ENCODE measurements at places on chromosomes 13 and 19. TPM values are rescaled to one million over a fixed set of nuclear protein-coding genes. Genes with fewer than 3 reads are reported as not detected.

DNA sequence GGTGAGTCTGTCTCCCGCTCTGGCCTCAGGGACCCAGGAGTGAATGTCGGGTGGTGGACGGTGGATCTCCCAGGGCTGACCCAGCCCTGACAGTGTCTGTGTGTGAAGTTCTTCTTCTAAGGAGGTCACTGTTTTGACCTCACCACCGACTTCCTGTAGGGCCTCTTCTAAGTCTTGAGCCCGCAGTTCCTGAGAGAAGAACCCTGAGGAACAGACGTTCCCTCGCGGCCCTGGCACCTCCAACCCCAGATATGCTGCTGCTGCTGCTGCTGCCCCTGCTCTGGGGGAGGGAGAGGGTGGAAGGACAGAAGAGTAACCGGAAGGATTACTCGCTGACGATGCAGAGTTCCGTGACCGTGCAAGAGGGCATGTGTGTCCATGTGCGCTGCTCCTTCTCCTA, at the start of gene SIGLEC7:
TSS of gene SIGLEC7 (plus strand) at position 183 of the 400 bp plus-strand sequence. CDS start at position 252, 69 bp downstream.
- DNase-seq = no peak

DNA sequence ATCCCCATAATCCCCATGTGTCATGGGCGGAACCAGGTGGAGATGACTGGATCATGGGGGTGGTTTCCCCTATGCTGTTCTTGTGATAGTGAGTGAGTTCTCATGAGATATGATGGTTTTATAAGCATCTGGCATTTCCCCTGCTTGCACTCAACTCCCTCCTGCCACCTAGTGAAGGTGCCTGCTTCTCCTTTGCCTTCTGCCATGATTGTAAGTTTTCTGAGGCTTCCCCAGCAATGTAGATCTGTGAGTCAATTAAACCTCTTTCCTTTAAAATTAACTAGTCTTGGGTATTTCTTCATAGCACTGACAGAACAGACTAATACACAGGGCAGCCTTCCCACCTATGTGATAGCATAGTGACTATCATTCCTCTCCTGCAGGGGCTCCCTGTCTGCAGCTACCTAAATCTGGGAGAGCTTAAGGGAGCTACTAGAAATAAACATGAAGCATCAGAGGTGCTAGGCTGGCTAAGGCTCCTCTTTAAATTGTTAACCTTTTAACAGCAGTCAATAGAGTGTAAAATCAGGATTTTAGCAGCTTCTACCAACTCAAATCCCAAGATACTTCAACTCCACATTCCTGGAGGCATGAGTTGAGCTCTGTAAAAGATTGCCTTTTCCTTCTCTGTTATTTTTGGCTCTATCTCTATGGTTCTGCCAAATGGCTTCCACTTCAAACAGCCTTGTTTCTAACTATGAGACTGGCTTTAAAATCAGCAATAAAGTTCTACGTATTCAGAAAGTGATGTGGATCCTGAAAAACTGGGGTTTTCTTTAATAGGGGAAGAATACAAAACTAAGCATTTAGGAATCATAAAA, 112.3 kb downstream of the VWA8 start:
- no peak for DNase-seq

GRCh38 chr13:24096659-24097058, 63.9 kb upstream of the SPATA13 start:
- DNase-seq = no peak

- no peak for DNase-seq
These were observed 82.6 kb downstream of the GADD45B start for GRCh38 chr19:2558543-2558942.

DNA sequence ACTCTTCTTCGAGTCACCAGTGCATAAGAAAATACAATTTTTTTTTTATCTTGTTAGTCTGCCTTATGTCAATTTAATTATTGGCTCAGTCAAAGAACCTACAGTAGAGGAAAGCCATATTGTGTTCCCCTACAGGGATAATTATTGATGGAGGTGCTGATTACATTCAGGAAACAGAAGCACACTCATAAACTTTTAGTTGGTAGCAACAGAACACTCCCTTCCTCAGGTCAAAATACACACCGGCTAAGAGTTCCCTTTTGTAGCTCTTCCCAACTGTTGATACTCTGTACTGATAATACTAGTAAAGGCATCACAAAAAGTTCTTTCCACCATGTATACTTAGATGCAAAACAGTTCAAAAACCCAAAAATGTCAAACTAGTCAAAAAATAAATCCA, 18.4 kb downstream of the FOXO1 start:
- DNase-seq = no peak

GRCh38 chr13:110244071-110244830, 62.7 kb downstream of the COL4A1 start:
- DNase-seq = no peak

DNA sequence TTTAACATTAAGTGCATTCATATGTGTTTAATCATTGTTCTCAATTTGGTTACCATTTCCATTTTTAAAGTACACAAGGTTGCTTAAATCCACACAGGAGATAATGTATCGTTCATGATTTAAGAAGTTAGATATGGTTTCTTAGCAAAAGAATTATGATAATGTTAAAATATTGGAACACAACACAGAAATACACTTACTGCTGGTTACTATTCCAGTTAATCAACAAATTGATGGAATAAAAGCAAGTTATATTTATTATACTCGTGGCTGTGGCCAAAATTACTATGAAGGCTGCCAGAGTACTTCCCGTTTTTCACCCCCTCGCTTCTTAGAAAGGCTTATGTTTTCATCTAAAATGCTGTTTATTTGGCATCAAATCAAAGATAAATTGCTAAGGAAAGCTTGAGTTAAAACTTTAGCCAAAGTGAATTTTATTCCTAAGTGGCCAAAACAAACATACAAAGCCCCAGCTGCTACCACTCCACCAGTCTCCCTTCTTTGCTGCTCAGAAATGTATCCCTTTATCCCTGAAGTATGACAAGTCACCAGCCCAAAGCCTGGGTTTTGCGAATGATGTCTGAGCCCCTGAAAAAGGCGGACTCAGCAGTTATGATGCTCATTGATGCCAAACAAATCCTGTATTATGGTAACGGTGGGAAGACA, 27.7 kb downstream of the LCP1 start:
- no peak for DNase-seq

- DNase-seq = no peak
These were observed 53.6 kb downstream of the NDFIP2 start for GRCh38 chr13:79534596-79534995.

GRCh38 chr13:33323801-33324510, 38.4 kb upstream of the STARD13 start:
- no peak for DNase-seq

DNA sequence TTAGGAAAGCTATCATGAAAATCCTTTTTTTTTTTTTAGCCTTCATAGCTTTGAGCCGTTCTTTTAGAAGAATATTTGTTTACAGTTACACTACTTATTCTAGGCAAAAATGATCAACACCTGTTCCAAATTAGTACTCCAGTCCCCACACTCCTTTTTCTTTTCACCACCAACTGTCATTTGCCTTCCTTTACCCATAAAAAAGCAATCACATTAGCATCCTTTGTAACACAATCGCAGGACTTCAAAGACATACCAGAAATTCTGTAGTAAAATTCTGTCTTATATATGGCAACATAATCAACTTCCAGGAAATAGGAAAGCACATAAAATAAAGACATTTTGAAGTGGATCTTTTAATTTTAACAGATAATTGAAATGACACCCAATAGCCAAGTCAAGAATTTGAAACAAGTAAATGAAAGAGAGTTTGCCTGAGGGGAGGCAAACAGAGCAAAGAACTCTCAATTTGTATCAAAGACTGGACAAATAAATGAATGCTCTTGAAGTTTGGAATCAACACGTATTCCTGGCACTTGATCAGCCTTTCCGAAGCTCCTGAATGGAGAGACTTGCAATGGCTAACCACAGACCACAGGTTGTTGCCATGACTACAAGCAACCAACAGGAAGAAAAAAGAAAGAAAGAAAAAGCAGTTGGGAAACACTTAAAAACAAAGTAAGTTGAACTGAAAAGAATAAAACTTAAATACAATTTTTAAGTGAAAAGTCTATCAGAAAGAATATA, 206.8 kb downstream of the PCDH9 start:
- DNase-seq = peak; percentile 96

DNA sequence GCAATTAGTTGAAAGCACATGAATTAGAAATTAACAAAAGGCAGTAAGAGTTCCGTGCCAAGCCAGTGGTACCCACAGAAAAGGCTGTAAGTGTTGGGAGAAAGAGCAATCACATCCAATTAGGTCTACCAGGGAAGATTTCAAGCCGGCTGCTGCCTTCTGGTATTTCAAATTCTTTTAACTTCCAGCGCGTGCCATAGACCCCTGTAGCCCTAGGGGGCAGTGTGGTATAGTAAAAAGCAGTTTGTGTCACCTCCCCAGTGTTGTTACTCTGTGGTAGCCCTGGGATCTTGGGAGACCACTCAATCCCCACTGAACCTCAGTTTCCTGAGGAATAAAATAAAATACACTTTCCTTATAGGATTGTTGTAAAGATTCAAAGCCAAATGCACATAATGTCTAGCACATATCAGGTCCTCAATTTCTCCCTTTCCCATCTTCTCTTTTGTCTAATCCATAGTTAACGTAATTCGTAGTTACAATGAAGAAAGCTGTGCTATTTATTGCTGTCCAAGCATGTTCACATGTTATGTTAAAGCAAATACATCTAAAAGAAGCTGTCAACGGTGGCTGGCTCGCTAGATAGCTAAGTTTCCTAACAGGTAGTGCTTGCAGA, 230.2 kb downstream of the TDRD3 start:
- no peak for DNase-seq

- DNase-seq = peak; percentile 52
These were observed 8.2 kb upstream of the SUCLA2 start for GRCh38 chr13:48009284-48009683.

- DNase-seq = no peak
These were observed 210.9 kb downstream of the NALCN start for GRCh38 chr13:101205408-101205807.

GRCh38 chr13:104286566-104287290, 1220.5 kb upstream of the SLC10A2 start:
- peak; percentile 14 for DNase-seq

DNA sequence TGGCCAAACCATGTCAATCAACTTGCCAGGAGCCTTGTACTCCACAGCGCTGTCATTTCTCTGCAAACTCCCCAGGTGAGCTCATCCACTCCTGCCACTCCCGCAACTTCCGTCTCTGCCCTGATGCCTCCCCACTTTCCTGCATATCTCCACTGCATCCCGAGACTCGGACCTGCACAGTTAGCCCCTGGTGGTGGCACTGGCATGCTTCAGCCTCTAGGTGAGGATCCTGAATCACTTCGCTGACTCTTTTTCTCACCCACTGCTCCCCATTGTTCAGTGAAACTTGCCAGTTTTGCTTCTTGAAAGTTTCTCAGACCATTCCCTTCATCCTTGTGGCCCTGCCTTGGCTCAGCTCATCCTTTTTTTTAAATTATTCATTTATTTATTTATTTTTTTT, 3.4 kb upstream of the CTU1 start:
- no peak for DNase-seq

- DNase-seq = no peak
These were observed 9.6 kb downstream of the CD37 start for GRCh38 chr19:49344505-49345423.

GRCh38 chr19:38047641-38048040, 140.6 kb downstream of the SIPA1L3 start:
- DNase-seq = no peak

GRCh38 chr19:37936166-37936565, 29.2 kb downstream of the SIPA1L3 start:
- DNase-seq = no peak

- DNase-seq = no peak
These were observed 62.8 kb upstream of the CEACAM8 start for GRCh38 chr19:42657556-42657955.

SHANK1 gene
- 1.2 TPM for total RNA-seq

ZNF729 gene
- total RNA-seq = 0.14 TPM

ZNF549 gene
- total RNA-seq = 4.8 TPM

SPIB gene
- total RNA-seq = not detected

ATXN8OS gene
- total RNA-seq = not detected

ZNF823 gene
- 6.0 TPM for total RNA-seq

Measured in kidney epithelial cell (primary cell).